ENCODE measurements at places on chromosomes 5 and 9. TPM values are rescaled to one million over a fixed set of nuclear protein-coding genes. Genes with fewer than 3 reads are reported as not detected.

DNA sequence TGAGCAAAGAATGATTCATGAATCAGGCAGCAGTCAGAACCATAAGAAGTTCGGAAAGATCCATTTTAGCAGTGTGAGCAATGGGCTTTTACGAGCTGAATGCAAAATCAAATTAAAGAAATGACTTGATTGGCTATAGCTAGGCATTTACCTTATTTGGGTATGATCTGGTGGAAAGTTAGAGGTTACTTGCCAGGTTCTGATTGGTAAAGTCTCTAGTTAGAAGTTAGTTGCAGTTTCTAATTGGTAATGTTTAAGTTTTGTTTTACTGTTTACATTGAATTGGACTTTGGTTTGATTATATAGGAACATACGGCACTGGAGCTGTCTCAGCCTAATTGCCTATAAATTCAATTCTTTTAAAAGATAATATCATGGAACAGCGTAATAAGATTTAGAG lies 97.9 kb downstream of the ITGA1 start:
- no peak overlapping the region for H3K4me3 ChIP-seq
- no peaks in the 10 kb centered on the region for H3K27me3 ChIP-seq
- H3K27ac ChIP-seq = no peak overlapping the region
- no peaks in the 10 kb centered on the region for H3K4me1 ChIP-seq
- no peaks in the 10 kb centered on the region for H3K36me3 ChIP-seq

GRCh38 chr5:154815025-154815424 lies 35.4 kb downstream of the FAXDC2 start:
- peaks cover 26% of the 10 kb centered on the region for H3K4me1 ChIP-seq
- H3K27ac ChIP-seq = no peak overlapping the region

DNA sequence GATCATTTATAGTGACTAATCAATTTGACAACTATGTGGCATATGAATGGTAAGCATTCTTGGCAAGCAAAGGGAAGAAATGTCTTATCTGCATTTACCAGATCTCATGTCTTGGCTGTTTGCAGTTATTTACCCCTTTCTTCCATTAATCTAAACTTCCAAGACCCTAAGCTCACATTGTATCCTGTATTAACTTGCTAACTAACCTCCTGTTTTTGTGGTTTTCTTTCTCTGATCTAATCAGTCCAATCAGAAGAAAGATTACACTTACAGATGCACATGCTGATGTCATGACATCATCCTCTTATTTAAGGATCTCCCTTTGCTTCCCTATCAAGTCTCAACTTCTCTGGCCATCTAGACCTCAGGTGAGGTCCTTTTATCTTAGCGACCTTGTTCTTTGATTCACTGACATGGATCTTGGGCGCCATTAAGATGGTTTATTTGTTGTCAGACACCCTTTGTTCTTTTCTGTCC lies 95.5 kb downstream of the F2RL2 start:
- no peaks in the 10 kb centered on the region for H3K36me3 ChIP-seq
- no peak overlapping the region for H3K27ac ChIP-seq
- H3K27me3 ChIP-seq = no peaks in the 10 kb centered on the region
- no peak for DNase-seq
- peaks cover 43% of the 10 kb centered on the region for H3K4me1 ChIP-seq

DNA sequence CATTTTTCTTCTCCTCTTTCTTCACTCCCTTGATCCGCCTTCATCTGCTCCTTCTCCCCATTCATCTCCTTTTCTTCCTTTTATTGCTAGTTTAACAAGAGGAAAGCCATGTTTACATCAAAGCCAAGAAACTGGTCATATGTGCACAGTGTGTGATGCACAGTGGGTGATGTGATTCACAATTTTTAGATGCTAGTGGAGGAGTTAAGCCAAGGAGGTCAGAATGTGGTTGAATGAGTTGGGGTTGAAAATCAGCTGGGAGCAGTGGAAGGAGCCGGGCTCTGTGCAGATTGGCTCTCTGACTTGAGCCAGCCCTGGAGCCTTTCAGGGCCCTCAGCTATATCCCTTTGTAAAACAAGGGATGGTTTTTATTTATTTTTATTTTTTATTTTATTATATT lies 7.3 kb downstream of the ACER2 start:
- H3K27me3 ChIP-seq = no peaks in the 10 kb centered on the region
- H3K27ac ChIP-seq = no peak overlapping the region
- H3K4me1 ChIP-seq = no peaks in the 10 kb centered on the region
- no peak overlapping the region for H3K4me3 ChIP-seq
- DNase-seq = no peak
- no peaks in the 10 kb centered on the region for H3K36me3 ChIP-seq

GRCh38 chr5:98651715-98652114 lies 121.7 kb upstream of the RGMB start:
- no peak overlapping the region for H3K4me3 ChIP-seq
- no peaks in the 10 kb centered on the region for H3K4me1 ChIP-seq
- no peak overlapping the region for H3K27ac ChIP-seq
- H3K36me3 ChIP-seq = no peaks in the 10 kb centered on the region
- DNase-seq = no peak

GRCh38 chr5:94691949-94692348 lies 73.5 kb downstream of the SLF1 start:
- H3K27ac ChIP-seq = no peak overlapping the region
- H3K4me1 ChIP-seq = no peaks in the 10 kb centered on the region
- no peak overlapping the region for H3K4me3 ChIP-seq
- no peaks in the 10 kb centered on the region for H3K27me3 ChIP-seq

DNA sequence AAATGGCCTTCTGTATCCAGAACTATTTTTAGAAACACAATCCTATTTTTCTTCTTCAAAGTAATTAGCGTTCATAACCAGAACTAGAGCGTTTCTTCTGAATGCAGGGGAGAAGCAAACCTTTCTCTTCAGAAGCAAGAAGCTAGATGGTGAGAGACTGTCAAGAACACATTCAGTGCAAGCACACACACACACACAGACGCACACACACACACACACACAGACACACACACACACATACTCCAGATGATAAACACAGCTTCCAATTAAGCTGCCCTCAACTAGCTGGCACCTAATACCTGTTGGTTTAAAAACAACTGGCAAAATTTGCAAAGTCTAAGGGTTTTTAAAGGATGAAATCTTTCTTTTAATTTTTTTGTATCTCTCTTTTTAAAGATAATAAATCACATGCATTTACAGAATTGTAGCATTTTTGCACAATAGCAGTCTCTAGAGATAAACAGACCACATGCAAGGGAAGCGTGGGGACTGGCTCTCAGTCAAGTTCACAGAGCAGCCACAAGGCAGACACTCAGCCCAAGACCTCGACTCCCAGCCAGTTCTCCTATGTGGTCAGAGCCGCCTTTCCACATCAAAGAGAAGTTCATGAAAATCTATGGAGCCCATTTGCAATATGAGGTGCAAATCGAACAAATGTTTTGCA lies 138.5 kb downstream of the TTLL11 start:
- no peaks in the 10 kb centered on the region for H3K36me3 ChIP-seq
- no peaks in the 10 kb centered on the region for H3K4me1 ChIP-seq
- no peaks in the 10 kb centered on the region for H3K27me3 ChIP-seq
- no peak overlapping the region for H3K4me3 ChIP-seq

GRCh38 chr9:88747768-88748167 lies 212.8 kb downstream of the NXNL2 start:
- no peak overlapping the region for H3K4me3 ChIP-seq
- no peaks in the 10 kb centered on the region for H3K4me1 ChIP-seq
- no peak for DNase-seq
- no peaks in the 10 kb centered on the region for H3K36me3 ChIP-seq
- H3K27me3 ChIP-seq = no peaks in the 10 kb centered on the region

DNA sequence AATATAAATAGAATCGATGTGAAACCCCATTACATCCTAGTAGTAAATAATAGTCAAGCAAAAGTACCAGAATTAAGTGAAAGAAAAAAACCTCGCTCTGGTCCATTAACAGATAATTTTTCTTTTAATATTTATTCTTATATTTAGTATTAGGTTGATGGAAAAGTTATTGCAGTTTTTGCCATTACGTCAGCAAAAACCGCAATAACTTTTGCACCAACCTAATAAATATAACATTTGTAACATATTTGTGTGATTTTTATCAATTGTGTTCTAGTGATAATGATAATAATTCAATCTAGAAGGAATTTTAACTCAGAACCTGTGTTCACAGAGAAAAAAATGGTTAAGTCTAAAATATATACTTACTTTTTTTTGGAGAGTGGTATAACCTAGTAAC lies 16.1 kb downstream of the RORB start:
- no peaks in the 10 kb centered on the region for H3K27me3 ChIP-seq
- DNase-seq = no peak
- no peaks in the 10 kb centered on the region for H3K36me3 ChIP-seq
- H3K27ac ChIP-seq = no peak overlapping the region
- no peaks in the 10 kb centered on the region for H3K4me1 ChIP-seq

DNA sequence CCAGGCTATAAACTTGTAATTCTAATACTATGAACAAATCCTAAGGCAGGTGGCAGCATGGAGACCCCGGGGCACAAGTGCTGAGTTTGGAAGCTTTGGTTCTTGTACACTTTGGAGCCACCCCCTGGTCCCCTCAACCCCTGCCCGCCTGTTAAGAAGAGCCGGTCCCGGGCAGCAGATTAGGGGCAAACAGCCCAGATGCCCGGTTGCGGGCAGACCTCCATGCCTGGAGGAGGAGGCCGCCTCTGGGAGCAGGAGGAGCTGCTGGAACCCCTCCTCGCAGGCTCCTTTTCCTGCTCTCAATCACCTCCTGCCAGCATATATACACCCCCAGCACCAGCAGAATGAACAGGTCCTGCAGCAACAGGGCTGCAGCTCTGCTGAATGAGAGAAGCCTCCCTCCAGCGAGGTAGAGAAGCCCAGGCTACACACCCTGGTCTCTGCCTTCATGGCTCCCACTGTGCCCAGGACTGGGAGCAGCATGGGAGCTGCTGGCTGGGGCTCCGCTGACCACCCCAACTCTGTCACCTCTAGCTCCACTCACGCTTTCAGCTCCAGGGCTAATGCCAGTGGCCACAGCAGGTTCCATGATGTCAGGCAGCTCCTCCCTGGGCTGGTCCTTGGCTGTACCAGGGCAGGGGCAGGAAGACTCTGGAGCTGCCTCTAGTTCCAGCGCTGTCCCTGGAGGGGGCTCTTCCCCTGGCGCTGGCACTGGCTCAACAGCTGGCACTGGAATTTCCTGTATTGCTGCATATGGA lies 1713.5 kb upstream of the ACO1 start:
- no peaks in the 10 kb centered on the region for H3K36me3 ChIP-seq
- H3K27ac ChIP-seq = no peak overlapping the region
- no peaks in the 10 kb centered on the region for H3K27me3 ChIP-seq
- H3K4me1 ChIP-seq = no peaks in the 10 kb centered on the region

DNA sequence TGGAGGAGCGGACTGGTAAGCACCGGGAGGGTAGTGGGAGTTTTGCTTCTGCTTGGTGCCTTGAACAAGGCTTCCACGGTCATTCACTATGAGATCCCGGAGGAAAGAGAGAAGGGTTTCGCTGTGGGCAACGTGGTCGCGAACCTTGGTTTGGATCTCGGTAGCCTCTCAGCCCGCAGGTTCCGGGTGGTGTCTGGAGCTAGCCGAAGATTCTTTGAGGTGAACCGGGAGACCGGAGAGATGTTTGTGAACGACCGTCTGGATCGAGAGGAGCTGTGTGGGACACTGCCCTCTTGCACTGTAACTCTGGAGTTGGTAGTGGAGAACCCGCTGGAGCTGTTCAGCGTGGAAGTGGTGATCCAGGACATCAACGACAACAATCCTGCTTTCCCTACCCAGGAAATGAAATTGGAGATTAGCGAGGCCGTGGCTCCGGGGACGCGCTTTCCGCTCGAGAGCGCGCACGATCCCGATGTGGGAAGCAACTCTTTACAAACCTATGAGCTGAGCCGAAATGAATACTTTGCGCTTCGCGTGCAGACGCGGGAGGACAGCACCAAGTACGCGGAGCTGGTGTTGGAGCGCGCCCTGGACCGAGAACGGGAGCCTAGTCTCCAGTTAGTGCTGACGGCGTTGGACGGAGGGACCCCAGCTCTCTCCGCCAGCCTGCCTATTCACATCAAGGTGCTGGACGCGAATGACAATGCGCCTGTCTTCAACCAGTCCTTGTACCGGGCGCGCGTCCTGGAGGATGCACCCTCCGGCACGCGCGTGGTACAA lies 556 bp downstream of the PCDHGC3 start:
- peaks cover 11% of the 10 kb centered on the region for H3K4me1 ChIP-seq
- H3K4me3 ChIP-seq = peak overlapping the region; percentile 39
- peaks cover 23% of the 10 kb centered on the region for H3K27me3 ChIP-seq
- no peak overlapping the region for H3K27ac ChIP-seq
- no peak for DNase-seq
- no peaks in the 10 kb centered on the region for H3K36me3 ChIP-seq

GRCh38 chr9:91532325-91532724 lies 108.7 kb upstream of the NFIL3 start:
- no peak overlapping the region for H3K27ac ChIP-seq
- DNase-seq = no peak
- H3K4me3 ChIP-seq = no peak overlapping the region
- H3K4me1 ChIP-seq = no peaks in the 10 kb centered on the region
- no peaks in the 10 kb centered on the region for H3K27me3 ChIP-seq
- no peaks in the 10 kb centered on the region for H3K36me3 ChIP-seq

- no peaks in the 10 kb centered on the region for H3K36me3 ChIP-seq
- H3K27ac ChIP-seq = no peak overlapping the region
- no peak overlapping the region for H3K4me3 ChIP-seq
- no peak for DNase-seq
- H3K4me1 ChIP-seq = no peaks in the 10 kb centered on the region
- no peaks in the 10 kb centered on the region for H3K27me3 ChIP-seq
Measured at GRCh38 chr5:128649192-128649591, 111.1 kb upstream of the FBN2 start.

- H3K4me1 ChIP-seq = no peaks in the 10 kb centered on the region
- DNase-seq = no peak
- H3K4me3 ChIP-seq = no peak overlapping the region
Measured at GRCh38 chr5:160524827-160525226, 103.2 kb downstream of the PTTG1 start.

GRCh38 chr9:133609311-133610098 lies at the start of gene FAM163B:
FAM163B (minus strand) TSS chr9:133609389; CDS start chr9:133580223, 29,166 bp downstream.
- peak; percentile 14 for DNase-seq
- peaks cover 4% of the 10 kb centered on the region for H3K4me1 ChIP-seq
- peaks cover 18% of the 10 kb centered on the region for H3K27me3 ChIP-seq
- H3K4me3 ChIP-seq = no peak within 1 kb of the TSS
- no peak within 1 kb of the TSS for H3K27ac ChIP-seq

- DNase-seq = no peak
- no peaks in the 10 kb centered on the region for H3K27me3 ChIP-seq
- H3K27ac ChIP-seq = no peak overlapping the region
- H3K36me3 ChIP-seq = no peaks in the 10 kb centered on the region
Measured at GRCh38 chr9:91420501-91421127, 3.0 kb downstream of the NFIL3 start.

GRCh38 chr9:96435345-96435744 lies 14.6 kb upstream of the HABP4 start:
- H3K27ac ChIP-seq = no peak overlapping the region
- no peaks in the 10 kb centered on the region for H3K36me3 ChIP-seq
- H3K4me1 ChIP-seq = no peaks in the 10 kb centered on the region
- DNase-seq = no peak

- H3K36me3 ChIP-seq = no peaks in the 10 kb centered on the region
- no peak for DNase-seq
- H3K4me1 ChIP-seq = no peaks in the 10 kb centered on the region
- no peaks in the 10 kb centered on the region for H3K27me3 ChIP-seq
- H3K4me3 ChIP-seq = no peak overlapping the region
Measured at GRCh38 chr5:1118738-1119137, 6.9 kb upstream of the SLC12A7 start.

GRCh38 chr5:116135344-116135743 lies 50.5 kb downstream of the COMMD10 start:
- no peak for DNase-seq
- no peaks in the 10 kb centered on the region for H3K4me1 ChIP-seq
- H3K4me3 ChIP-seq = no peak overlapping the region
- H3K36me3 ChIP-seq = no peaks in the 10 kb centered on the region
- H3K27ac ChIP-seq = no peak overlapping the region
- no peaks in the 10 kb centered on the region for H3K27me3 ChIP-seq

PCDHB12 gene
- total RNA-seq = not detected

ENHO gene
- total RNA-seq = 0.35 TPM

DMXL1 gene
- total RNA-seq = 25.9 TPM

Measured in CD8-positive, alpha-beta memory T cell (primary cell).